Forelimb muscle (tissue), 1 donor: ENCODE measurements at places on chromosomes 3 and 15.

DNA sequence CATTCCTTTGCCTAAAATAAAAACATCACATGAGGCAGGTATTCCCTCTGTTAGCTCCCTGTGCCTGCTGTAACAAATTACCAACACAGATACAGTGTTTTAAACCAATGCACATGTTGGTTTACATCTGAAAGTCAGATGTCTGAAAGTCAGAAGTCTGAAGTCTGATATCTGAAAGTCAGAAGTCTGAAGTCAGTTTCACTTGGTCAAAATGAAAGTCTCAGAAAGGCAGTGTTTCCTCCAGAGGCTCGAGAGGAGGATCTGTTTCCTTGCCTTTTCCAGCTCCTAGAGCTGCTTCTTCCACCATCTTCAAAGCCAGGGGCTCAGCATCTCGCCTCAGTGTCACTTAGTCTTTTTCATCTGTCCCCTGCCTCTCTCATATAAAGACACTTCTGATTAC lies 22.0 kb downstream of the SST start:
- DNase-seq, result no peak

GRCh38 chr3:171790898-171791691 lies 19.2 kb downstream of the PLD1 start:
- DNase-seq, result no peak

DNA sequence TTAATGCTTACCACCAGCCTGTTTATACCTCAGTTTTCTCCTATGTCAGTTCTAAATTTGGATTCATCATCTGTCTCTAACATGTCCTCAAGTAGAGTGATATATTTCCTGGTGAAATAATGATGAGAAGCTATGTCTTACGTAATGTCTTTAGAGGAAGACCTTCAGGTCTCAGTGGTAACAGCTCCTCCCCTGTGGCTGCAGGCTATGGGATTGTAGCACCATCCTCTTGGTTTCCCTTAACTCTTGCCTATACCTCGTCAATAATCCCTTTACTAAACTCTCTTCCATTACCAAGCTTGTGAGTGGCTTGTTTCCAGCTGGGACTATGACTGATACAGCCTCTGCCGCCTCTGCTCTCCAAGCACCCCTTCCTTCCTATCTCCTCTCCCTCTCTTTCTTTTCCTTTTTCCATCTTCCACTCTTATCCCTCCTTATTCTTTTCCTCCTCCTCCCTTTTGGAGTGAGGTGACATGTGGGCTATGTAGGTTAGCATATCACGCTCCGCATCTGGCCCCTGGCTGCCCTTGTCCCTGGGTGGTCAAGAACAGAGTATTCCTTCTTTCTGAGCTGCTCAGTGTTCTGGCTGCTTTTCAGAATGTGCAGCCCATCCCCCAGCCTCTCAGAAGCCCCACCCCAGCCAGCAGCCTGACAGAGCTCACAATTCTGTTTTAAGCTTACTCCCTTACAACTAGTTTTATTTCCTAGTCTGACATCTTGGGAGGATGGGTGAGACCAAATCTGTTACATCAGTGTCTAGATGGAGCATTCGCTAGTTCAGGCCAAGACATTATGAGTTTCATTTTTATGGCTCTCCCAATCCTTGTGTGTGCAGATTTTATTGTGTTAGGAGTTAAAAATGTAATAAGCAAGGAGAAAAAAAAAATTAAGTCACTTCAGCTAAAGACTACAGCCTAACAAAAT lies 75.0 kb upstream of the RNU6-1 start:
- DNase-seq, result peak; percentile 48

- no peak for DNase-seq
Observed at GRCh38 chr15:70374096-70374495, 276.4 kb upstream of the TLE3 start.

GRCh38 chr3:64815789-64816188 lies 128.0 kb upstream of the ADAMTS9 start:
- DNase-seq, result no peak

- DNase-seq, result no peak
Observed at GRCh38 chr15:85007137-85007536, 25.5 kb downstream of the PDE8A start.

GRCh38 chr3:119240101-119240590 lies 532 bp downstream of the B4GALT4 start:
- no peak for DNase-seq

GRCh38 chr3:153043729-153044328 lies 118.2 kb upstream of the RAP2B start:
- no peak for DNase-seq

- DNase-seq, result no peak
Observed at GRCh38 chr3:129441215-129441614, 1.2 kb downstream of the IFT122 start.

DNA sequence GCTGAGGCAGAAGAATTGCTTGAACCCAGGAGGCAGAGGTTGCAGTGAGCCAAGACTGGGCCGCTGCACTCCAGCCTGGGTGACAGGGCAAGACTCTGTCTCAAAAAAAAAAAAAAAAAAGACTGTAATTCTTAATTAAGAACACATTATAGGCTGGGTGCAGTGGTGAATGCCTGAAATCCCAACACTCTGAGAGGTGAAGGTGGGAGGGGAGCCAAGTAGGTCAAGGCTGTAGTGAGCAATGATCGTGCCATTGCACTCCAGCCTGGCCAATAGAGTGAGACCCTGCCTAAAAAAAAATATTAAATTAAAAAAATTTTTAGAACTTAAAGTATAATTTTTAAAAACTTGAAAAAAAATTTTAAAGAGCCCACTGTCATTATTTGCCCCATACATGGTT lies 13.4 kb upstream of the ARPIN start:
- DNase-seq, result no peak

GRCh38 chr15:86001200-86001599 lies 78.5 kb upstream of the AGBL1 start:
- no peak for DNase-seq

- DNase-seq, result no peak
Observed at GRCh38 chr3:168260859-168261258, 165.1 kb upstream of the GOLIM4 start.

- DNase-seq, result no peak
Observed at GRCh38 chr15:70354346-70354905, 256.7 kb upstream of the TLE3 start.

DNA sequence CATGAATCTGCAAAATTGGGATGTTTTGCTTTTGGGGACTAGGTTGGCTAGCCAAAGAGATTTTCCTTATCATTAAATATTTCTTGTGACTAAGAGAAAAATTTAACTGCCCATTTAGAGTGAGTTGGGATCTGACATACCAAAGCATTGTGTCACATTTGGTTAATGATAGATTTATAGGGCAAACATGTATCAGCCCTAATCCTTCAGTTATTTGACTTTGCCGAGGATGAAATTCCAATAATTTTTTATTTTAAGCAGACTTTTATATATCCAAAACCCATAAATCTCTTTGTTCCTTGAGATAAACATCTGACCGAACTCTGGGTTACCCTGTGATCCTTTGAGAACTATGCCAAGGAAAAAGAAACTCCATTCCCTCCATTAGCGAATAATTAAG lies 218.9 kb downstream of the CDIN1 start:
- no peak for DNase-seq
